ENCODE measurements at places on chromosomes 2 and 18. TPM values are rescaled to one million over a fixed set of nuclear protein-coding genes. Genes with fewer than 3 reads are reported as not detected.

DNA sequence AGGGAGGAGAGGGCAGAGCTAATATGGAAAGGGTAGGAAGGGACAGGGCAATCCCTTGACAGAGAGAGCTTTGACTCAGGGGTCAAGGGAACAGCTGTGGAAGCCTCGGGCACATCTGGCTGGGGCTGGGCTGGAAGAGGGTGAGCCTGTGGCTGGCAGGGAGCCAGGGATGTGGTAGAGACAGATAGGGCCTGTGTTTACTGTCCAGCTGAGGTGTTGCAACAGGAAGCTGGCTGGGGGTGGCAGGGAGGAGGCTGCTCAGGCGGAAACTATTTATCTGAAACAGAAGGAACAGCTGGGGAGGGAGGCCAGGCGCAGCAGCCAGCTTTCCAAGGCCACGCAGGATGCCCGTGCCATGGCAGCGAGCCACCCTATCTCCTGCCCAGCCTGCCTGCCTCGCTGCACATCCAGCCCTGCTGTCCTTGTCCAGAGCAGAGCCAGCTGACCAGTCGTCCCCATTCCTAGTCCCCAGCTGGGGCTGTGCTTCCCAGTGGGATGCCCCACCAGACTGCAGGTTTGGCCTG is 264.7 kb downstream of the CYP26B1 start:
- DNase-seq, result peak; percentile 43

DNA sequence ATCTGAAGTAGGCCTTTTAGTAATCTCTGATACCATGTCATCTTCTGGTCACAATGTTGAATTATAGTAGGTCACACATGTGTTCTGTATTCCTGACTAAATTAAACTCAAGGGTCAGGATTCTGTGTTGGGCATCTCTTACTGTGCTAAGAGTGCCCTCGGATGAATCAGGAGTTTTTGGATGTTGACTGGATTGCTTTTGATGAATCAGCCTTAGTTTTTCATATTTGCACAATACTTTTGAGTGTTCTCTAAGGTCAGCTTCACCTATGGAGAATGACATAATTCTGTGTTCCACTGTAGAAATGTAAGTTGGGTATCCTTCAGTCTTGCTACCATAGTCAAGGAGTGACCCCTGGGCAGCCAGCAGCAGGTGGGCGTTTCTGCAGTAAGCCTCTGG is 190.1 kb downstream of the PTPRM start:
- no peak for DNase-seq

DNA sequence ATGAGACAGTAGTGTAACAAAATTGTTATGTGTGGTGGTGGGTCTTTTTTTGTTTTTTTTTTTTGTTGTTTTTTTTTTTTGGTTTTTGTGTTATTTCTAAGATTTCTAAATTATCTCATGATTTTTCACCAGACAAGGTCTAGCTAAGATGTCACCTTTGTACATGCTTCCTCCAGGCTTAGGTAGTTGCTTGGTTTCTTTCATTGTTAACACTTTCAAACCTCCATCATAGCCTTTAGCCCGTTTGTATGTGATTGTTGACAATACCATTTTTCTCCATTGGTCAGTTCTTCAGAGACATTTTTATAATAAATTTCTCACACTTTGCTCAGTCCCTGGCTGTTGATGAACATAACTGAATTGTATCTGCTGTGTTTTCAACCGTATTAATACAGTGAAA is 2.2 kb downstream of the RELCH start:
- no peak for DNase-seq

- DNase-seq, result no peak
These were observed 41.9 kb downstream of the KLF7 start for GRCh38 chr2:207123776-207124391.

- no peak for DNase-seq
These were observed 26.2 kb downstream of the CNOT11 start for GRCh38 chr2:101278925-101279324.

DNA sequence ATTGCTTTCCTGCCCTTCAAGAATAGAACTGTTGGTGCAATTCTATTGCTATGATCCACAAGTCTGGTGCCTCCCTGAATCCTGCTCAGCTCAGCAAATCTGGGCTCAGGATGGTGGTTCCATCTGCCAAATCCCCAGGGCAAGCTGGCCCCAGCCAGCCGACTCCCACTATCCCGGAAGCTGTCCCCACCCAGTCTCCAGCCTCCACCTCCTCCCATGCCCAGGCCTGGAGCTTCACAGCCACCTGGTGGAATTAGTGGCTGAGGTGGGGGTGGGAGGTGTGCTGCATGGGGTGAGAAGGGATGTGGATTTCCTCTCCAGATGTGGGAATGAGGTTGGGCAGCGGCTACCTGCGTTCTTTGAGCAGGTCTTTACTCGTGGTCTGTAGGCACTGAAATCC is 119.3 kb upstream of the SMAD2 start:
- no peak for DNase-seq

SLC4A5 gene
- polyA plus RNA-seq, result 0.21 TPM

DNA sequence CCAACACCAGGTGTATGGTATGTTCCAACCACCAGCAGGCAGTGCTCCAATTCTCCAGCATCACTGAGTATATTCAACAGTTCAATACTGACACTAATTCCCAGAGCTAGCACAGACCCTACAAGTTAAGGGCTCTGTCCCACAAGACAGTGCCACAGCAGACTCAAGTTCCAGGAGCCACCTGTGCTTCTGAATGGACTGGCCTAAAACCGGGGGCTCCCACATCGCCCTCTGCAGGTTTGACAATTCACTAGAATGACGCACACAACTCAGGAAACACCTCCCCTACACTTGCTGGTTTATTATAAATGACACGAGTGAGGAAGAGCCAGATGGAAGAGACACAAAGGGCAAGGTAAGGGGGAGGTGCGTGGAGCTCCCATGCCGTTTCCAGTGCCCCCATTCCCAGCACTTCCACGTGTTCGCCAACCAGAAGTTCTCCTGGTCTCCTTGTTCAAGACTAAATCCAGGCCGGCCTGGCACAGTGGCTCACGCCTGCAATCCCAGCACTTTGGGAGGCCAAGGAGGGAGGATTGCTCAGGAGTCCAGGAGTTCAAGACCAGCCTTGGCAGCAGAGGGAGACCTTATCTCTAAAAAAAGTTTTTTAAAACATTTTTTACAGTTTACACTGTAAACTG is 12.2 kb upstream of the ATP6V1B1 start:
- no peak for DNase-seq

GATA6 gene
- 3.9 TPM for polyA plus RNA-seq

GRCh38 chr2:132416723-132417395 is at the start of gene GPR39:
Gene GPR39, plus strand, starts transcription at chr2:132416805.
- no peak for DNase-seq

KCNIP3 gene
- 0.08 TPM for polyA plus RNA-seq

LOXHD1 gene
- not detected for polyA plus RNA-seq

CHST9 gene
- not detected for polyA plus RNA-seq

GRCh38 chr2:233021771-233022170 is 8.7 kb upstream of the NGEF start:
- DNase-seq, result no peak
